ENCODE measurements at places on chromosomes 5 and 9.

- no peak for DNase-seq
Measured at GRCh38 chr9:104997536-104997935, 69.6 kb upstream of the ABCA1 start.

DNA sequence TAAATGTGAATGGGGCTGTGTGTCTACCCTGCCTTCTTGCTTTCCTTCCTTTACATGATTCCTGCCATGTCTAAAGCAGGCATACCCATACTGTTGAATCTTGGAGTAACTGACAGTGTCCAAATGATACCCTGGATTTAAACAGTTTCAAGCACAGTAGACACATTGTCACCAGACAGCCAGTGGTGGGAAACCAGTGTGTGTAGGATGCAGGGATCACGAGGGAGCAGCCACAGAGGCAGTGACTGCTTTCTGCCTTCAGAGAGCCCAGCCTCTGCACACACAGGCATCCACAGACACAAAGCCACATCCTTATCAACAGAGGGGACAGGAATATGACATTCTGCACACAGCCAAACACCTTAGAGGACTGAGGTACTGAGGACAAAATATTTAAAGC, 184.2 kb upstream of the TBCA start:
- no peak for DNase-seq

GRCh38 chr9:27425827-27426510, 98.1 kb upstream of the IFNK start:
- DNase-seq = no peak

GRCh38 chr5:10635867-10636350, 72.0 kb downstream of the ANKRD33B start:
- DNase-seq = no peak

DNA sequence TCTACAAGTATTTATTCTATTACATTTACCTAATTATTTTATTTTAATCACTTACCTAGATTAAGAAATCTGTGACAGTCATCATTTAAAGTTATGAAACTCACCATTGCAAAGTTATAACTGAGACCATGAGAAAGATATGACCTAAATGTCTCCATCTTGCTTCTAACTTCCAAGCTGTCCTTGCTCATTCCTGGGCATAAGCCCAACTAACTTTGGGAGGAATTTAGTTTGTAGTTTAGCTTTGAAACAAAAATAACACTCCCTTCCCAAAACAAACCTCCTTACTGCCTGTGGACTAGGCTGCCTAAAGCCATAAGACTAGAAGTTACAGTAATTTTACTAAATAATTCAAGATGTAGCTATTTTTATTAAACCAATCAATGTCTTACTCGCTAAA, 195.6 kb upstream of the RAI14 start:
- DNase-seq = no peak

DNA sequence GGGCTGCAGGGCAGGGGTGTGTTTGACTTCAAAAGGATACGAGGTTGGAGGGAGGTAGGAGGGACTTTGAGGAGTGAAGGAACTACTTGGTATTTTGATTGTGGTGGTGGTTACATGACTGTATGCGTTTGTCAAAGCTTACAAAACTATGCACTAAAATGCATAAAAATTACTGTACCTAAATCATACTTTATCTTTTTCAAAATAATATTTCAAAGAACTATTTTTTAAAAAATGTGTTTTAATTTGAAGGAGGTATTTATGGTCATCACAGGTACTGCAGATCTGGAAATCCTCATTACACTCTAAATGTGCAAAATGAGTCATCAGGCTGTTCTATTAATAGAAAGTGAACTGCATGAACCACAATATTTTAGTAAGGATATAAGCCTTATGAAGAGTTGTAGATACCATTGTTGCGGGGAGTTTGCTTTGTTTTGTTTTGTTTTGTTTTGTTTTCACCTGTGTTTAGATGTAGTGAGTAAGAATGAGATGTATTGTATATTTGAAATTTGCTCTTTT, 116.9 kb downstream of the ARRDC3 start:
- no peak for DNase-seq

GRCh38 chr5:121757753-121758152, 93.9 kb upstream of the FTMT start:
- DNase-seq = no peak

DNA sequence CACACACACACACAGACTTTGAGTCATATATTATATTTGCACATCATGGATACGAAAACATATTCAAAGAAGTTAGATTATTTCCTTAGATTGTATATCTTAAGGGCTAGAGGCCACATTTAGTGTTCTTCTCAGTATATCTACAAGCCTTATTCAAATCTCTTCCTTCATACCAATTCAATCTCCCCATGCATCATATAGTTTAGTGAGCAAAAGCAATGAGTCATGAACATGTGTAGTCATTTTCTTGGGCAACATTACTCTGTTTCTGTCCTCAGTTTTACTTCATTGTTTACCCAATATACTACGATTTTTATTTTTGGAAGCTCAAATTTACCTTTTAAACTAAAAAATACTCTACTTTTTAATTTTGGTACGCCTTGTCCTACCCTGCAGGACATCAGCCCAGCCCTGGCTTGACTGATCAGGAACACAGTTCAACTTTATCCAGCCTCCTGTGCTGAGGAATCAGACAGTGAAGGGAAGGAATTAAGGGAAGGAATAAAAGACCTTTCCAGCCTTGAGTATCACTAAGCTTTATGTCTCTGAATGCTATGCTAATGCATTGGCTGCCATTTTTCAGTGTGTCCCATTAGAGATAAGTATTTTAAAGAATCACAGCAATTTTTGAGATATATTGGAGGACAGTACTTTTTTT, 101.7 kb upstream of the FST start:
- no peak for DNase-seq

GRCh38 chr9:75995066-75995465, 104.6 kb downstream of the PCSK5 start:
- DNase-seq = no peak

DNA sequence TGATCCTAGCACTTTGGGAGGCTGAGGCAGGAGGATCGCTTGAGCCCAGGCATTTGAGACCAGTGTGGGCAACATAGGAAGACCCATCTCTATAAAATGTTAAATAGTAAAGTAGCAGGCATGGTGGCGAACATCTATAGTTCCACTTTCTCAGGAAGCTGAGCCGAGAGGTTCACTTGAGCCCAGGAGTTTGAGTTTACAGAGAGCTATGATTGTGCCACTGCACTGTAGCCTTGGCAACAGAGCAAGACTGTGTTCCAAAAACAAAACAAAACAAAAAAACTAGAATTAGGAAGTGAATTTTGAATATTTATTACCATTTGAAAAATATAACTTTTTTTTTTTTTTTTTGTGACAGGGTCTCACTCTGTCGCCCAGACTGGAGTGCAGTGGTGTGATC, 26.8 kb upstream of the PAX5 start:
- DNase-seq = no peak

DNA sequence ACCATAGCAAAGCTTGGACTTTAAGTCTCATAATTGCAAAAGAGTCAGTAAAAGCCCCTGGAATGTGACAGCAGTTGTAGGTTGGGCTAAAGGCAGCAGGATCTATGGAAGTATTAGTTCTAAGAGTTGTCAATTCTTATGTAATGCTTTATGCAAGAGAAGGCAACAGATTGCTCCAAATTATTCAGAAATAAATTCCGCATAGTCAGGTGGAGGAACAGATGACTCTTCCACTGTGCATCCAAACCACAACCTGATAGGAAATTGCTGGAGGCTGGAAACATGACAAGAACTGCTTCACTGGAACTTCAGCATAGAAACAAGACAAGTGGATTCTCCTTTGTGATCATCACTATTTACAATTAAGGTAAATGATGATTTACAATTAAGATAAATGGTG, 101.0 kb downstream of the STARD4 start:
- no peak for DNase-seq

- DNase-seq = no peak
Measured at GRCh38 chr5:96427824-96428223, 5.2 kb downstream of the PCSK1 start.

GRCh38 chr5:180852495-180852894, 8.6 kb downstream of the ZFP62 start:
- DNase-seq = no peak

GRCh38 chr5:38846379-38847011, 683 bp downstream of the OSMR start:
- DNase-seq = no peak

- no peak for DNase-seq
Measured at GRCh38 chr5:113508756-113509155, 4.7 kb upstream of the YTHDC2 start.

DNA sequence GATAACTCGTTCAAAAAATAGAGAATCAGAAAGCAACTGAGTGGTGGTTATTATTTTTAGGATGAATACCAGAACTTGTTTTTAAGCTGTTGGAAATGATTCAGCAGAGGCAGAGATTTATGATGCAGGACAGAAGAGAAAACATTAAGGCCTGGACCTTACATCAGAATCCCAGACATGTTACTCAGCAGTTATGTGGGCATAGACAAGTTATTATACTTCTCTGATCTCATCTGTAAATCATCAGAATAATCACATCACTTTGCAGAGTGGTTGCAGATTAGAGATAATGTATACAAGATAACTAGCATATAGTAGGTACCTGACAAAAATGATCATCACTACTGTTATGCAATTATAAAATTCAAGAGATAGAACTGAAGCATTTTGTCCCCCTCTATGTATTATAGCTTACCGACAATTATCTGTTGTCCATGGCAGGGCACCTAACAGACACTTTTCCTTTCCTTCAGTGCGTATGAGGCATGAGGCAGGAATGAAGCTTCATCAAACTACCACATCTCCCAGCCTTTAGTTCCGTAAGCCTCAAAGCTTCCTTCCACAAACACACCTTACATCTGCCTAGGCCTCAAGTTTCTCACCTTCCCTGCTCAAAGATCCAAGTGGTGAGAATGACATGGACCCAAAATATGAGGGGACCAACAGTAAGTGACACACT, 165.9 kb downstream of the DENND1A start:
- DNase-seq = no peak

- no peak for DNase-seq
Measured at GRCh38 chr9:4138781-4139180, 161.1 kb downstream of the GLIS3 start.

- no peak for DNase-seq
Measured at GRCh38 chr5:172950176-172950965, 8.9 kb upstream of the RPL26L1 start.

GRCh38 chr9:96051423-96051822, 175.9 kb downstream of the ERCC6L2 start:
- no peak for DNase-seq

DNA sequence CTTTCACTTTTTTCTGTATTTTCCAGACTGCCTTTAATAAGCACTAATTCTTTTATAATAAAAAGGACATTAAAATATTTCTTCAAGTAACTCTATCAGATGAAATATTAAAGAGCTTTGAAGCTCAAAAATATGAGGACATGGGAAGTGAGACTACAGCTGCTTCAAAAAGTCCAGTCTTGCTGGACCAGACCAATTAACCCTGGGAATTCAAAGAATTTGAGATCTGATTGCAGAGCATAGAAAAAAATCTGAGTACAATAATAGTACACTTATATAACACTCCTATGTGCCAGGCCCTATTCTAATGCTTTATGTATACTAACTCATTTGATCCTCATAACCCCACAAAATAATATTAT, 9.8 kb downstream of the TMEM245 start:
- DNase-seq = no peak

DNA sequence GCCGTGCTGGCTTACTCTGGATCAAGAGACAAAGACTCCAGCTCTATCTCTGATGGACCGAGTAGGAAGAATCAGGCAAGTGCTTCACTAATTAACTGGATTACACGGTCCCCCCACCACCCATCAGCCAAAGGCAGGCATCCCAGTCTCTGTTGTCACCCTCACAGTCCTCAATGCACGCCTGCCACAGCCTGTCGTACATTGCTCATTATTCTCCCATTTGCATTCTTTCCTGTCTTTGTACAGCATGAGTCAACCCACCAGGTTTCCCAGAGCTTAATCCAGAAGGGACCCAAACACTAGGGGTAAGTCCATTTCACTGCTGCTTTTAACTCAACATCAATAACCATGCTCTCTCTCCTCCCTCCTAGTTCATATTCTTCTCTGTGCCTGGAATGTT, 44.4 kb downstream of the PCA3 start:
- DNase-seq = no peak

DNA sequence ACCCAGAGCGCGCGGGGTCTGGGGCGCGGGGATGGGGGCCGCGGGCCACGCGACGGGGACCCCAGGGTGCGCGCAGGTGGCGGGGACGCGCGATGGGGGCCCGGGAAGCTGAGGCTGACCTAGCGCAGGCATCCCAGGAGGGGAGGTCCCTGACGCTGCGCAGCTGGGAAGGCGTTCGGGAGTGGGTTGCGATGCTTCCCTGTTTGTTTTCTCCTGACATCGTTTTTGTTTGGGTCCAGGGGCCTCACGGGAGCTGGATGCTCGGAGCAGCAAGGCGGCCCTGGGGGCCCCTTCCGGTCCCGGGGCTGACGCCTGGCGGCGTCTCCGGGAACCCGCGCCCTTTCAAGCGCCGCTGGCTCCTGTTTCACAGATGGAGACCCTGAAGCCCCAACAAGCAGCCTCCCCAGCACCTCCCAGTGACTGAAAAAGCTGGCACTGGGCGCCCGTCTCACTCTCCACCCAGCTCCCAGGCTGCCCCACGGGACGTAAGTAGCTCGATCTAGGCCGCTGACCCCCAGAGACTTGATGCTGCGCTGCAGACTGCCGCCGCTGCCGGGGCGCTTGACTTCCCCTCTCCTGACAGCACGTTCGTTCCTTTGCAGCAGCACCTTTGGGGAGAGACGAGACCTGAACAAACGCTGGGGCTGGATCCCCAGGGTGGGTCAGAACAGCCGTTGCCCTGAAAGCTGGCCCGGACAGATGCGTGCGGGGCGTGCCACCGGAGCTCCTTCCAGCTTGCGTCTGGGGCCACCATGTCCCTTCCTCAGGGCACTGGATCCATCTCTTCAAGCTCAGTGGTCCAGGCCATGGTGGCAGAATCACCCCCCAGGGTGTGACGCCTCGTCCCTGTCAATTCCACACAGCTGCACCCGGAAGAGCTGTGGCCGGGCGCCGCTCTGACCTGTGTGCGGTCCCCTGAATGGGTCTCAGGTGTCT, 593 bp downstream of the BRD3OS start:
- peak; percentile 28 for DNase-seq

DNA sequence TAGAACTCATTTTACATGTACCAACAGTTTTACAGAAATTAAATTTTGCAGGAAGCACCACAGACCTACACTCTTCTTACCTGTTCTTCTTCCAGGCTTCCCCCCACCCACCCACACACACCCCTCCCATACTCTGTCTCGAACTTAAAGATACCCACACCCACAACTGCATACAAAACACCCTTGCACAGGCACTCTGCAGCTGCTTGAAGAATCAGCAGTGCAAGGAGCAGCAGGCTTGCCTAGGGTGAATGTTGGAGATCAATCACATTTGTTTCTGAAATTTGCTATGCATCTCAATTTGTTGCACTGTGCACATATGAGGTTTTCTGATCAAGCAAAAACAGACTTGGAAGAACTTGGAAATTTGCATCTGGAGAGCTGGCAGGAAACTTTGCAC, 77.5 kb upstream of the TGFBR1 start:
- DNase-seq = no peak

GRCh38 chr9:88824711-88825110, 166.6 kb upstream of the S1PR3 start:
- no peak for DNase-seq

DNA sequence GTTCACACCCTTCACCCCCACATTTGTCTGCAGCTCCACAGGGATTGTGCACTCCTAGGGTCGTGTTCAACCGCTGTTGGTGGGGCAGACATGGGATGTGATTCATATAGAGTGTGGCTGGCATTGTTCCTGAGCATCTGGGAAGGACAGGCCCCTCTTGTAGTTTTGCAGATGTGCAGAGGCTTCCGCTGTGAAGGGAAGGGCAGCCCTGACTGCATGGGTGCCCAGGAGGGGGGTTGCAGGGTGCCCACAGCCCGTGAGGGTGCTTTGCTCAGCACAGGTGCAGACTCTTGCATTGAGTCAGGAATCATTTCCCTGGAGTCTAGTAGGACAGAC, 30.2 kb upstream of the PITX1 start:
- no peak for DNase-seq
